Immature natural killer cell (primary cell): ENCODE measurements at places on chromosomes 3 and 15. TPM values are rescaled to one million over a fixed set of nuclear protein-coding genes. Genes with fewer than 3 reads are reported as not detected.
A peak's percentile ranks its signal among the peaks of the same experiment; 100 is the strongest.

DNA sequence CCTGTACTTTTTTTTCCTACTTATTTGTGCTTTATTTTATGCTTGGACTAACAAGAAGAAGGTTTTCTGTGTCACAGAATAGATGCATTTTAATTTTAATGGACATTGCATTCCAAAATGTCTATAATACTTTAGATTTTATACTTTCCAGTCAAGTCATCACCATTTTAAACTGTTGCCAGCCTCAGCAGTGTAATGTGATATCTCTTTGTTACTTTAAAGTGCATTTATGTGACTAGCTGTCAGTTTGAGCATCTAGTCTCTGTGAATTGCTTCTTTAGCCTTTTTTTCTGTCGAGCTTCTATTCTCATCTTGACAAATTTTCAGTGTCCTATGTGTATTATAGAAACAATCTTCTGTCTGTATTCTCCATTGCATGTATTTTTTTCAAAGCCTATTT is 511.4 kb upstream of the CBLB start:
- no peak overlapping the region for H3K4me3 ChIP-seq
- no peaks in the 10 kb centered on the region for H3K36me3 ChIP-seq
- DNase-seq: no peak
- no peaks in the 10 kb centered on the region for H3K4me1 ChIP-seq
- H3K27me3 ChIP-seq: peaks cover 2% of the 10 kb centered on the region

GRCh38 chr15:93929375-93930094 is 301.8 kb upstream of the MCTP2 start:
- no peak for DNase-seq
- no peak overlapping the region for H3K4me3 ChIP-seq
- peaks cover 12% of the 10 kb centered on the region for H3K4me1 ChIP-seq
- peaks cover 3% of the 10 kb centered on the region for H3K27me3 ChIP-seq

DNA sequence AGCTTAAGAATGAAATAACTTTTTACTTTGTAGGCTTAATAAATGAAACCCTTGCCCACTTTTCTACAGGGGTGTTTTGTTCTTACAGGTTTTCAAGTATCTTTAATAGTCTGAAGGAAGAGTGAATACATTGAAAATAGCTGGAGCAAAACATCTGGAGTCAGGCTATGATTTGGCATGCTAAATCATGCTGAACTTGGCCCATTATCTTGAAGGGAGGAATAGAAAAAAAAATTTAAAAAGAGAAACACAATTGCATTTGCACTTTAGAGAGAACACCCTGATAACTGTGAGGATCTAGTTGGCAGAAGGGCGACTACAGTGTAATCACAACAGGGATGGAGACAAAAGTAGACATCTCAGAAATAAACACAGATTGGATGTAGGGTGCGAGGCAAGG is 1.8 kb upstream of the IQGAP1 start:
- no peak for DNase-seq
- H3K4me3 ChIP-seq: peak overlapping the region; percentile 73
- H3K36me3 ChIP-seq: peaks cover 5% of the 10 kb centered on the region

DNA sequence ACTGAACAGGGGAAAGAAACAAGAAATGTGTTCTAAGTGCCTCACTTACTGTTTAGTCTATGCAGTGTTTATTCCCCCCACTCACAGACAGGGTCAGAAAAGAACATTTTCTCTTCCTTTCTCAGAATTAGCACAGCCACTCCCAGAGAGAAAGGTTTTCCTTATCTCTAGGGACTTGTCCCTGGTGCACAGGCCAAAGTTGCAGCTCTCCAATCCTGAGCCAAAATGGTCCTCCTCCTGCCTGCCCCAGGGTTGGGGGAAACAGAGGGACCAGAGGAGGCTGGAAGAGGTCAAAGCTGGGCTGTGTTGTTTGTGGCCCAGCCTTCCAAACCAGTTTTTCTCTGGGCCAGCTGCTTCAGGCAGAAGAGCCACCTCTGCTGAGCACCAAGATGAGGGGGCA is 12.0 kb downstream of the RAB6B start:
- DNase-seq: no peak
- no peaks in the 10 kb centered on the region for H3K36me3 ChIP-seq
- H3K4me1 ChIP-seq: peaks cover 18% of the 10 kb centered on the region
- H3K27ac ChIP-seq: peak overlapping the region; percentile 1
- H3K27me3 ChIP-seq: no peaks in the 10 kb centered on the region

DNA sequence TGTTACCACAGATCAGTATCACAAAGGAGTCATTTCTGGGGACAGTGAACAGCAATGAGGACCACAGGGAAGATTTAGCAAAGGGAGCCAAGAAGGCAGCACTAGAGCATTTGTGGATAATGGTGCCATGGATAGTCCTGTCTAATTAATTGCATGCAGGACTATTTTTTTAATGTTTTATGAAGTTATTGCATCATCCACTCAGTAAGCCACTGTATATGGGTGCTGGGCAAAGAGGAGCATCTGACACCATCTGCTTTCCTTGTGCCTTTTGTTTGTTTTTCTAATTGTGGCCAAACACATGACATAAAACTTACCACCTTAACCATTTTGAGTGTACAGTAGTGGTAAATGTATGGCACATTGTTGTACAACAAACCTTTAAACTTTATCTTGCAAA is 301.1 kb upstream of the LRRFIP2 start:
- no peak for DNase-seq
- no peaks in the 10 kb centered on the region for H3K4me1 ChIP-seq
- no peaks in the 10 kb centered on the region for H3K27me3 ChIP-seq

- no peak overlapping the region for H3K4me3 ChIP-seq
- no peak for DNase-seq
- H3K27me3 ChIP-seq: peaks cover 6% of the 10 kb centered on the region
- no peak overlapping the region for H3K27ac ChIP-seq
- H3K36me3 ChIP-seq: no peaks in the 10 kb centered on the region
These were observed 20.5 kb upstream of the ENTPD3 start for GRCh38 chr3:40366203-40367162.

DNA sequence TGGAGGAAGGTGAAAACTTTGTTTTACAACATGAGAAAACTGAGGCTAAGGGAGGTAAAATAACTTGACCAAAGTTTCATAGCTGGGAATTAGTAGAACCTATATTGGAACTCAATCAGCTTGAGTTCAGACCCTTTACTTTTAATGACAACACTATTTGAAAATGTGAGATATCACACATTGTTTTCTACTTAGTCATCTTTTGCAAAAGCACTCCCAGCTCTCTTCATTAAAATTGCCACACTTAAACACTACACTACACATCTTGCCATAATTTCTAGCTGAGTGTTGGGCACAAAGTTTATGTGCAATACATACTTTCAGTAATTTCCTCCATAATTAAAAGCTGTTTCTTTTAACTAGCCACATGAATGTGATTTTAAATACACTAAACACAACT is 230.4 kb upstream of the DCBLD2 start:
- H3K4me1 ChIP-seq: no peaks in the 10 kb centered on the region
- H3K27ac ChIP-seq: no peak overlapping the region
- no peaks in the 10 kb centered on the region for H3K27me3 ChIP-seq
- H3K4me3 ChIP-seq: no peak overlapping the region
- no peaks in the 10 kb centered on the region for H3K36me3 ChIP-seq
- no peak for DNase-seq

DNA sequence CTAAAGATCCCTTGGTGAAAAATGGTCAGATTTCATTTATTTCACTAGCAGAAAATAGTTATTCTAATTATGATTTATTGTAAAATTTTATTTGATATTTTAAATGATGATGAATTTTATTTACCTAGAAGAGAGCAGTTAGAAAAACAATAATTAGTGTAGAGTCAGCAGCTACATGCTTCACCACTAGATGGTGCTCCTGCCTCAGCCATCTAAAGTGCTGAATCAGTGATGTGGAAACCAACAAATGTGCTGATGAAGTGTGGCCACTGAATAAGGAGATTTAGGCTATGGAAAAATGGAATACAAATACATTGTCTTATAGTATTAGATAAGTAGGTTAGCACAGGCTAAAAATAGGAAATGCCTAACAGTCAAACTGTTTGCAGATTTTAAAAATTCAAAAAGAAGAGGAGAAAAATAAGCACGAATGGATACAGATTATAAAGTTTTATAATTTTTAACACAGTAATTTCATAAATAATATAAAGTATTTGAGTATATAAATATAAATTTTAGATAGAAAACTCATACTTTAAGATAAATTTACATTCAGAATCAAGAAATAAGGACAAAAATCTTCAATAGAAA is 109.8 kb downstream of the PPP2R3A start:
- H3K4me3 ChIP-seq: no peak overlapping the region
- H3K4me1 ChIP-seq: no peaks in the 10 kb centered on the region
- no peaks in the 10 kb centered on the region for H3K36me3 ChIP-seq
- H3K27ac ChIP-seq: no peak overlapping the region
- peak; percentile 69 for DNase-seq

DNA sequence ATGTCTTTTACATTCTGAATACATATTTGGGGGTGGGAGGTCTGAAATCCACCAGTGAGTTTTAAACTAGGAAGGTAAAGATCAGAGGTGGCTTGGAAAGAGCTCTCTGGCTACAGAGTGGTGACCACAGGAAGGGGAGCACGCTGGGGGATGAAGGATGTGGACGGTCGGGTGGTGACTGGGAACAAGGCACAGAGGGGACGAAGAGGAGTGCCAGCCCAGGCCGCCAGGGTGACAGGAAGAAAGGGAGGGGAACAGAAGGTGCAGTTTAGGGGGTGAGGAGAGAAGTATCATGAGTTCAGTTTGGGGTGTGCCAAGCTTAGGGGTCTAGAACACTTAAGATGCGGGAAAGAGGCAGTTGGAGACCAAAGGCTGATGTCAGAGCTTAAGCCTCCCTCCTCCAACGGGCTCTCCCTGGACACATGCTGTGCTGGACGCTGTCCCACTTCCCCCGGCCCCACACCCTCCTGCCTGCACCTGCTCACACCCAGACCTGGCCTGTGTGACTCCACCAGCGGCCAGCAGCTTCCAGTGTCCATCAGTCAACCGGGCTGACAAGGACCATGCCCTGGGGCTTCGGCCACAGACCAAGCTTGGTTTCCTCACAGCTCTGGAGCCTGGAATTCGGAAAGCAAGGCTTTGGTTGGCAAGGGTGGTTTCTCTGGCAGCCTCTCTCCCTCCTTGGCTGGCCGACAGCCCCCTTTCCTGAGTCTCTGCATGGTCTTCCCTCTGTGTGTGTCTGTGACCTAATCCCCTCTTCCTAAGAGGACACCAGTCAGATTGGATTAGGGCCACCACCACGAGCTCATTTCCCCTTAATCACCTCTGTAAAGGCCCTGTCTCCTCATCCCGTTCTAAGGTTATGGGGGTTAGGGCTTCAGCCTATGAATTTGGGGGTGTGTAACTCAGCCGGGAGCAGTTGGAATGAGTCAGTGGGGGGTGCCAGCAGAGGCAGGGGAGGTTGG is 120.4 kb upstream of the IQSEC1 start:
- H3K4me1 ChIP-seq: peaks cover 19% of the 10 kb centered on the region
- H3K27me3 ChIP-seq: peaks cover 8% of the 10 kb centered on the region
- H3K27ac ChIP-seq: no peak overlapping the region
- no peak overlapping the region for H3K4me3 ChIP-seq
- H3K36me3 ChIP-seq: no peaks in the 10 kb centered on the region

GRCh38 chr3:139227827-139228226 is 116.0 kb upstream of the MRPS22 start:
- H3K4me3 ChIP-seq: no peak overlapping the region
- DNase-seq: no peak
- no peaks in the 10 kb centered on the region for H3K4me1 ChIP-seq
- H3K27ac ChIP-seq: no peak overlapping the region
- H3K27me3 ChIP-seq: peaks cover 5% of the 10 kb centered on the region

DNA sequence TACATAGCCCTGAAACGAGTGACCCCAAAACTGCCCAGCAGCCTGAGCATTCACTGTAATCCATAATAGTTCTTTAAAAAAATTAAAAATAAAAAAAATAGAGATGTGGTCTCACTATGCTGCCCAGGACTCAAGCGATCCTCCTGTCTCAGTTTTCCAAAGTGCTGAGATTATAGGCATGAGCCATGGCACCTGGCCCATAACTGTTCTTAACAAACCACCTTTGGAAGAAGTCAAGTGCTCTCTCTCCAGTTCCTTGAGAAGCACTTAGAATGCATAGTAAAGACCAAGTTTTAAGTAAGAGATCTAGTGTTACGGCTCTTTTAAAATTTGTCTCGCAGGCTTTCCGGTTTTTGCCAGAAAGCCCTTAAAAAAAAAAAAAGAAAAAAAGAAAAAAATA is 8.2 kb downstream of the CDC25A start:
- H3K27ac ChIP-seq: no peak overlapping the region
- H3K4me3 ChIP-seq: no peak overlapping the region
- no peaks in the 10 kb centered on the region for H3K27me3 ChIP-seq
- DNase-seq: no peak

- H3K27me3 ChIP-seq: peaks cover 10% of the 10 kb centered on the region
These were observed 4.9 kb upstream of the PPP1R2 start for GRCh38 chr3:195548006-195548405.

- H3K4me1 ChIP-seq: no peaks in the 10 kb centered on the region
- H3K27me3 ChIP-seq: peaks cover 3% of the 10 kb centered on the region
- no peak overlapping the region for H3K27ac ChIP-seq
- H3K36me3 ChIP-seq: no peaks in the 10 kb centered on the region
- no peak overlapping the region for H3K4me3 ChIP-seq
These were observed 316.8 kb upstream of the GBE1 start for GRCh38 chr3:82078246-82078645.

- H3K36me3 ChIP-seq: no peaks in the 10 kb centered on the region
- H3K4me1 ChIP-seq: no peaks in the 10 kb centered on the region
- H3K27me3 ChIP-seq: no peaks in the 10 kb centered on the region
- H3K4me3 ChIP-seq: no peak overlapping the region
- DNase-seq: no peak
These were observed 30.8 kb upstream of the ZBTB38 start for GRCh38 chr3:141337523-141337854.

DNA sequence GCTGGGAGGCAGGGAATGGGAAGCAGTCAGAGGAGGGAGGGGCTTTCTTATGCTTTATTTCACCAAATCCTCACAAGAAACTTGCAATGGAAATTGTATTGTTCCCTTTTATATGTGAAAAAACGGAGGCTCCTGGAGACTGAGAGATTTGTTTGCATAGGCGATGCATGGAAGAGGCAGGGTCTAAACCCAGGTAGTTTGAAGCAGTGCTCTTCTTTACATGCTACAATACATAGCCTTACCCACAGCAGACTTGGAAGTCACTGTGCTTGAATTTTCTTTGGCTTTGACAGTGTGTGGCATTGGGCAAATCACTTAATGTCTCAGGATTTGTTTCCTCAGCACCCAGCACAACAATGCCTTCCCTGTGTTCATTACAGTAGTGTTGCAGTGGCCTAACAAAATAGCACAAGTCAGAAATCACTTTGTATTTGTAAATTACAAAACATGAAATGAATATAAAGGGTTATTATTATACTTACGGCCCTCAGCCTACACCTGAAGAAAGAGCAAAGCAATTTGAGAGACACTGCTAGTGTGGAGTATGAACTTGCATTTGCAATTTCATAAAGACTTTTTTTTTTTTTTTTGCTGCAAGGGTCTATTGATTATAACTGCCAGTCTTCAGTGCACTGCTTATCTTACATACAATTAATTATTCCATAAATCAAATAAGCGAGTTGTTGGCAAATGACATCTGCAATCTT is 646.4 kb upstream of the KCNMB2 start:
- H3K36me3 ChIP-seq: no peaks in the 10 kb centered on the region
- H3K27me3 ChIP-seq: peaks cover 3% of the 10 kb centered on the region
- H3K4me1 ChIP-seq: no peaks in the 10 kb centered on the region
- no peak overlapping the region for H3K27ac ChIP-seq
- DNase-seq: no peak
- no peak overlapping the region for H3K4me3 ChIP-seq

The MITF gene
- polyA plus RNA-seq: 2.3 TPM

The COL8A1 gene
- not detected for polyA plus RNA-seq

The NR1I2 gene
- not detected for polyA plus RNA-seq

The NAALADL2 gene
- not detected for polyA plus RNA-seq
